ENCODE measurements at places on chromosomes 3 and 15.

DNA sequence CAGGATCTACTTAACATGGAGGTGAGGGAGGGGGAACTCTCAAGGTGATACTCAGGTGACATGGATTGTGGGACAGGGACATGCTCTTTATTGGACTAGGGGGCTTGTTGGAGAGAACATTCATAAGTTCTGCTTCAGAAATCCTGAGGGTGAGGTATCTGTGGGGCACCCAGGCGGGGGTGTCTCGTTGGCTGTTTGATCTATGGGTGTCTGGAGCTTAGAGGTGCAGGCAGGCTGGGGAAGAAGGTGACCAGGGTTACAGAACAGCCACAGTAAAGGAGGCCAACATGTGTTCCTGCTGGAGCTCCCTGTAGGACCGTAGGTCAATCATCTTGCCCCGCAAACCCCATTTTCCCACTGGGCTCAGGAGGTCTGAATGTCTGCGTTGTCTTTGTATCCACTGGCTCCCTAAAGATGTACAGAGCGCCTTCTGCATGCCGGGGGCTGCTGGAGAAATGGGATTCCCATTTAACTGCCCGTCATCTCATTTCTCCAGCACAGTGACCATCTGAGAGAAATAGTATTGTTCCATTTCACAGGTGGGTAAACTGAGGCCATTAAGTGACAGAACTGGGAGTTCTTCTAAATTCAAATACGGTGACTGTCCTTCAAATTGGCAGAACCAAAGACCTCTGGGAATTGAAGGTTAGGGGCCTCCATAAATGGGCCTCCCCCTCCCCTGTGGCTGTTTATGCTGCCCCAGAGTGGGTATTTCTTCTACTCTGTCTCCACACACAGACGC is 40.3 kb upstream of the TSEN2 start:
- H3K27ac ChIP-seq = no peak overlapping the region
- no peak overlapping the region for H3K4me3 ChIP-seq
- H3K27me3 ChIP-seq = no peaks in the 10 kb centered on the region
- no peak for DNase-seq
- peaks cover 20% of the 10 kb centered on the region for H3K4me1 ChIP-seq

DNA sequence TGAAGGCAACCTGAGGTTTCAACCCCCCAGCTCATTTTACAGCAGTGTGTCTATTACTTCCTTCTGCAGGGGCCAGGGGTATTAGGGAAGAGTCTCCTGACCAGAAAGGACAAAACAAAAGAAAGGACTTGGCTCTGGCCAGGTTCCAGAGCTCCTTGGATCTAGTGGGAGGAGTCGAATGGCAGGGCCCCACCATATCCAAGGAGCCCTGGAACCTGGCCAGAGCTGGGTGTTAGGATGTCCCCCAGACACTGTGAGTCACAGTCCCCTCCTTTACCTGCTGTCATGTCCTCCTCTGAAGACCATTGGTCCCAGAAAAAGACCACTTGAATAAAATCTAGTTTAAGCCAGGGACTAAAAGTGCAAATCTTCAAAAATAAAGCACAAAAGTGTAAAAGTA is 113.2 kb downstream of the EEFSEC start:
- H3K27me3 ChIP-seq = no peaks in the 10 kb centered on the region
- H3K4me3 ChIP-seq = no peak overlapping the region
- H3K27ac ChIP-seq = no peak overlapping the region
- no peaks in the 10 kb centered on the region for H3K4me1 ChIP-seq
- no peak for DNase-seq

DNA sequence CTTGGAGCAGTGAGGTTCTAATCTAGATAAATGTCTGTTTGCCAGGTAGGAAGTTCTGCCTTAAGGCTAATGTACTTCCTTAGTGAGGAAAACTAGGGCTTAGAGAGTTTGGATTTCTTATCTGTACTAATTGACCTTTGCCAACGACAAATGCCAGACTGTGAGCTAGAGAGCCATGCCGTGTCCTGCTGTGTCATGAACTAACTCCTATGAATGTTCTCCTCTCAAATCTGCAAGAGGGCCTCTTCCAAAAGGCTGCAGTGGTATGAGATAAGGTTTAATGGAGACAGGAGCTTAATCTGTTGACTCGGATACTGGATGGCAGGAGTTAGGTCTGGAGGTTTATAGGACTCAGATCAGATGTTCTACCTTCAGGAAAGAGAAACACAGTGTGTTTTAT is 524.9 kb downstream of the NTRK3 start:
- no peak for DNase-seq
- H3K27me3 ChIP-seq = no peaks in the 10 kb centered on the region
- peaks cover 20% of the 10 kb centered on the region for H3K4me1 ChIP-seq
- no peak overlapping the region for H3K27ac ChIP-seq

GRCh38 chr3:48514431-48515227 is 10.7 kb upstream of the SHISA5 start:
- no peaks in the 10 kb centered on the region for H3K36me3 ChIP-seq
- H3K4me1 ChIP-seq = no peaks in the 10 kb centered on the region
- H3K27me3 ChIP-seq = no peaks in the 10 kb centered on the region
- no peak for DNase-seq
- H3K4me3 ChIP-seq = no peak overlapping the region

DNA sequence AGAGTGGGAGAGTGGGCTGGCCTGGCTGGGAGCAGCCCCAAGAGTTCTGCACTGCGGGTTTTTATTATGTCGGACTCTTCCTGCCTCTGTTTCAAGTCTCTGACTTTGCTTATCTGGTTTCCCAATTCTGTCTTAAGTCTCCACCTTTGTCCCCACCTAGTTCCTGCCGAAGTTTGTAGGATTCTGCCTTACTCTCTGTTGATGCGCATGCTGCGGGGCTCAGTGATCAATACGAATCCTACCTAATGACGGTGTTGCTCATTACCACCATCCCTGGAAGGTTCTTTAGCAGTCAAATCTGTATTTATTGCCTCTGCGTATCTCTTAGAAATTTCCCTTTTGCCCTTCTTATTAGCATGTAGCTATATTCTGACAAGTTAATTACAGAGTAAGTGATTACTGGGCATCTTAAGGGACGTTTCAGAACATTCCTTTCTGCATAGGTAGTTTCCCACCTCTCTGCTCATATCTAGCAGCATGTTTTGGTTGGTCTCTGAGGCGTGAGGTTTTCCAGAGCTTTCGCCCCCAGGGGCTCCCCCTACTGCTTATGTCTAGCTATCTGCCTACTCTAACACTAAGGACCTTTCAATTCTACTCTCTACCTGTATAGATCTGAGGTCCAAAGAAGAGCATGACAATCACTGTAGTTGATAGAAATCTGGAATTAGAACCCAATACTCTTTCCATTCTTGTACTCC is 236.0 kb upstream of the EIF1B start:
- no peaks in the 10 kb centered on the region for H3K27me3 ChIP-seq
- no peak overlapping the region for H3K4me3 ChIP-seq
- H3K27ac ChIP-seq = no peak overlapping the region
- H3K4me1 ChIP-seq = no peaks in the 10 kb centered on the region

Measured in neuronal stem cell (in vitro differentiated cells).